Muscle of leg (tissue), 16 donors: ENCODE measurements at places on chromosomes 16 and 17. TPM values are rescaled to one million over a fixed set of nuclear protein-coding genes. Genes with fewer than 3 reads are reported as not detected.

Gene CDT1
- total RNA-seq = 2.7 TPM

Gene KRTAP4-6
- not detected for total RNA-seq

Gene CCL8
- 0.44 TPM for total RNA-seq

Gene KPNA2
- total RNA-seq = 32.1 TPM

Gene FBXO39
- 0.18 TPM for total RNA-seq

Gene NKIRAS2
- 35.0 TPM for total RNA-seq

Gene B9D1
- 5.7 TPM for total RNA-seq

Gene GAA
- 14.4 TPM for total RNA-seq

Gene GPR139
- total RNA-seq = not detected

Gene NHLRC4
- 1.5 TPM for total RNA-seq

Gene KLHL10
- 0.09 TPM for total RNA-seq

Gene SKAP1
- 0.35 TPM for total RNA-seq

Gene CUEDC1
- total RNA-seq = 13.2 TPM

Gene COX6A2
- 131 TPM for total RNA-seq

Gene KRTAP17-1
- not detected for total RNA-seq

Gene BCKDK
- total RNA-seq = 12.7 TPM

Gene MGAT5B
- total RNA-seq = 0.40 TPM
